HAP-1 (cell line): ENCODE measurements at places on chromosomes 2 and 18.

DNA sequence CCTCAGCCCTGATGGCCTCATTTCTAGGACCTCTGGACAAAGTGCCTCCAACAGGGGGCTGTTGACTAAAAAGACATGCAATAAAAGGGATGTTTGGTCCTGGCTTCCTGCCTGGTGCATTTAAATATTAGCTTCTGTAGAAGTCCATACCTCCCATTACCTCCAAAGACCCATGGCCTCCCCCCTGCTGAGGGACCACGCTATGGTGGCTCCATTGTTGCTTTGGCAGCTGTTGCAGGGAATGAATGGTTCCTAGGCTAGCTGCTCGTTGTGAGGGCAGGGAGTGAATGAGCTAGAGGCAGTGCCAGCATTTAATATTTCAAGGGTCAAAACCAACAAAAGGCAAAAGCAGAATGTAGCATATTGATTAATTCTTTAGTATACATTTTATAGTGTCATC is 285.9 kb downstream of the SLC8A1 start:
- no peak for DNase-seq

DNA sequence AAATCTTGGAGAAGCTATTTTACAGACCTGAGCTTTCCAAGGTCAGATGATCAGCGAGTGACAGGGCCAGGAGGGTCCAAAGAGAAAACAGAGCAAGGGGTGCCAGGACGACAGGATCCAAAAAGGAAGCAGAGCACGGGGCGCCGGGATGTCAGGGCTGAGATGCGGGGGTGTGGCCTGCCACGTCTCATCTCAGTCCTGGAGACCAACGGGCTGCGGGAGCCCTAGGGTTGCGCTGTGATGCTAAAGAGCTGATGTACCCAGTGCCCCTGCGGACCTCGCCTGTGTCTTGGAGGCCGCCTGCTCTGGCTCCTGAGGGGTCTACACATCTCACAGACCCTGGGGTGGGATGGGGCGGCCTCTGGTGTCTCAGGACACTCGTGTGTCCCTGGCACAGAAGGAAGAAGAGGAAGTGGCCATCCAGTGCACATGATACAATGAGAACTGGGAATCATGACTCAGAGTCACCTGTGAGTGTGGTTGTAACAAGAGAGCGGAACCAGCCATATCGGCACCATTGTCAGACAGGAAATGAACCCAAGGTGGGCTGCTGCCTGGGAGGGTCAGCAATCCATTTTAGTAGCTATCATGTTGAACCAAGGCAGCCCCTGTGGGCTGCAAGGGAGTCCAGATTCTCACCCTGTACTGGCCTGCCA is 97.8 kb downstream of the MYT1L start:
- DNase-seq = no peak

DNA sequence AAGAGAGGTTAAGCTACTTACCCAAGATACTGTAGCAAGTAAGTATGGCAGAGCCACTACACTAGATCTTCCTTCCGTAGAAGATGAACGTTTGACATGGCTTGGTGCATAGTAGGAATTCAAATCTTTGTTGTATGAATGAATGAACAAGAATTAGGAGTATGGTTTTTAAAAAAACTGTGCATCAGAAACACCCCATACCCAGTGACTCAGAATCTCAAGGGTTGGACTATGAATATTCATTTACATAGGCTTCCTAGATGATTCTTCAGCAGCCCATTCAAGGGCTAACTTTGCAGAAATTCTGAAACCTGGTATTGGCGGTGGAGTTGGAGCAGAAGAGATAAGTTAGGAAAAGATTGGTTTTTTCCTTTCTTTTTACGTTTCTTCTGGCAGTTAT is 5.4 kb downstream of the ACTR3 start:
- no peak for DNase-seq

DNA sequence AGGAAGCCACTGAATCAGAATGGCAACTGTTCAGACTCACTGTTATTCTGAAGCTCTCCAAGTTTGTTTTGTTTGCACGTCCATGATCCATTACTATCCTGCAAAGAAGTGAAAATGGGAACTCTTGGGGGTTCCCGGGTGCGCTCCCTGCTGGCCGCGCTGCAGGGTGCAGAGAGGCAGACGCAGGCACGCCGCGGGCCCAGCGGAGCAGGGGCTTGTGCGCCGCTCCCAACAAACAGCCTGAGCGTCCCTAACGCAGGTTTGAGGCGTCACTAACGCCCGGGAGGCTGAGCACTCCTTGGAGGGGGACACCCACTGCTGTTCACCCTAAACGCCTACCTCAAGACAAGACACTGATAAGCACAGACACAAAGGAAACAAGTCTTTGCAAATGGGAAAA is 14.3 kb upstream of the PIEZO2 start:
- no peak for DNase-seq
